ENCODE measurements at places on chromosomes 2 and 18.

- no peak for DNase-seq
Observed at GRCh38 chr2:67604360-67604759, 207.2 kb downstream of the ETAA1 start.

DNA sequence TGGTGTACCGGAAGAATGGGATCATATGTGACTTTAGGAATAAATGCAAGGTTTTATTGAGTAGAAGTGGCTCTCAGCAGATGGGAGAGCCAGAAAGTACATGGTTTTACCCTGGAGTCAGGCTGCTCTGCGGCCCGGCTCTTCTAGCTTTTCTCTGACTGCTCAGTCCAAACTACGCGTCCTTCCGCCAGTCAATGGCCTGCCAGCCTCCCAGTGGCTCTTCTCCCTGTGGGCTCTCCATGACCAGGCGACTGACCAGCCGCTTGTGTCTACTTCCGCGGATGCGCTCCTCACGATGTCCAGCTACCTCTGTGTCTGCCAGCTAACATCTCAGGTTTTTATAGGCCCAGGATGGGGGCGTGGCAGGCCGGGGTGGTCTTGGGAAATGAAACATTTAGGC, 220.4 kb downstream of the VAPA start:
- DNase-seq: no peak

- no peak for DNase-seq
Observed at GRCh38 chr2:146258071-146258470, 1586.8 kb upstream of the ACVR2A start.

DNA sequence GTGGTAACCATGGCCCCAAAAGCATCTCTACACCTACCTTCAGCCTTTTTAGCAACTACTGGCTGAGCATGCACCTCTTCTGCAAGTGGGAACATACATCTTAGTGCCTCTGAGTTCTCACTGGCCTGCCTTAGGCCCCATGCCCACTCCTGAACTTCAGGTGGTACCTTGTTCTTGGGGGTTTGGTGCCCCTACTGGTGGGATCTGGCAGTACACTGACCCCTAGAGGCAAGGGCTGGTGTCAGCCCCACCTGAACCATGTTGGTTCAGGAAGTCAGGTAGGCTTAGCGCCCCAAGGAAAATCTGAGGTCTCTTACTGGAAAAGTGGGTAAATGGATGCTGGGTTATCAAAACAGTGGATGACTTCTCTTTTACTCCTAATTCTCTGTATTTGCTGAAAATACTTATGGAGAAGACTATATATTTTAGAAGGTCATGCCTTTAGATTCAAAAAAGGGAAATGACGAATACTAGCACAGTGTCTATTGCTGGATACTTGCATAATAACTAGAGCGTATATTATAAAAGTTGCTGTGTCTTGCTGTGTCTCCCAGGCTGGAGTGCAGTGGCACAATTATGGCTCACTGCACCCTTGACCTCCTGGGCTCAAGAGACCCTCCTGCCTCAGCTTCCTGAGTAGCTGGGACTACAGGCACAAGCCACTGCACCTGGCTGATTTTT, 84.6 kb downstream of the RAB31 start:
- DNase-seq: no peak

GRCh38 chr2:25177211-25177611, 8.8 kb upstream of the POMC start:
- DNase-seq: no peak

DNA sequence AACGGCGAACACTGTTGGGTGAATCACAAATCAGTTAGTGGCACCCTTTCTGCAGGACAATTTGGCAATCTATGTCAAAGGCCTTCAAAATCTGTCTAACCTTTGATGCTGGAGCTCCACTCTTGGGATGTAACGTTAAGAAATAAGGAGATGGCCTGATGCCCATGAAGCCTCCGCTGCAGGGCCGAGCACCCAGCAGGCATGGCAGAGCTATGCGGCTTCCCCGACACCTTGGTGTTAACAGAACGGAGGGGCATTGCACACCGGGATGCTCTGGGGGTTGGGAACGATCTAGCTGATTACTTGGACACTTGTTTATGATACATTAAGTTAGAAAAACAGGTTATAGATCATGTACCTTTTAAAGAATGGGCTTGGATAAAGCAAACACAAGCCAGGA, 265.3 kb downstream of the HDAC4 start:
- DNase-seq: no peak
